ENCODE measurements at places on chromosomes 11 and 22.

DNA sequence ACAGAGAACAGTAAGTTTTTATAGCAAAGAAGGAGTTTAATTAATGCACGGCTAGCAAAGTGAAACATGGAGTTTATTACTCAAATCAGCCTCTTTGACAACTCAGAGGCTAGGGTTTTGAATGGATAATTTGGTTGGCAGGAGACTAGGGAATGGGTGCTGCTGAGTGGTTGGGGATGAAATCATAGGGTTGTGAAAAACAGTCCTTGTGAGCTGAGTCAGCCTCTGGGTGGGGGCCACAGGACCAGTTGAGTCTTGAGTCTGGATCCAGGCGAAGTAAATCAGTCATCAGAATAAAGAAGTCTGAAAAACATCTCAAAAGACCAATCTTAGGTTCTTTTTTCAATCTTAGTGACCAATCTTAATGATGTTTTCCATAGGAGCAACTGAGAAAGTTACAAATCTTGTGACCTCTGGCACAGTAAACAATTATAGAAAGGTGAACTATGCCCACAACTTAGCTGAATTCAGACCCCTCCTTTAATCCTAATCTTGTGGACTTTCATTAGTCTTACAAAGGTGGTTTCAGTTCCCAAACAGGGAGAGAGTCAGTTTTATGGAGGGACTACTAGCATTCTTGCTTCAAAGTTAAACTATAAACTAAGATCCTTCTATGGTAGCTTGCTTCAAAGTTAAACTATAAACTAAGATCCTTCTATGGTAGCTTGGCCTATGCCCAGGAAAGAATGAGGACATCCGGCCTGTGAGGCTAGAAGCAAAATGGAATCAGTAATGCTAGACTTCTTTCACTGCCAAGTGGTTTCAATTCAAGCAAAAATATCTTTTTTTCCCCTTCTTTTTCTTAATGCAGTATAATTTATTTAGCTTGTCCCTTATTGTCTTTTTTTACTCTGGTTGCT is 84.5 kb downstream of the AASDHPPT start:
- no peak for DNase-seq

DNA sequence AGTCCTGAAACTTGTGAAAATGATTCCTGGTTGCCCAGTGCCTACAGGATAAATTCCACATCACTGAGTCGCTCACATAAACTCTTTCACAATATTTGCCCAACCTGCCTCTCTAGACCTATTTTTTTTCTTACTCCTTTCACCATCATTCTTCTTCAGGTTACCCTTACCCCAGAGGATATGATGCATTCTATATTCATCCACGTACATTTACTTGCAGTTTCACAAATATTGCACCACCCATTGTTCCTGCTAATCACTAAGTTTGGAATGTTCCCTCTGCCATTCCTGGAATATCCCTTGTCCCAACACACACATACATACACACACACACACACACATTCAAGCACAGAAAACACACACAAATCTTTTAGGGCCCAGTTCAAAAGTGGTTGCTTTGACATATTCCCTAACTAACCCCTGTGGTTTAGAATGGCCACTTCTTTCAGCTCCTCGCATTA is 379.5 kb downstream of the ETS1 start:
- DNase-seq: peak; percentile 94

GRCh38 chr11:115504276-115505158 is at the start of gene CADM1:
CADM1 (minus strand) TSS chr11:115504415.
- peak; percentile 66 for DNase-seq

DNA sequence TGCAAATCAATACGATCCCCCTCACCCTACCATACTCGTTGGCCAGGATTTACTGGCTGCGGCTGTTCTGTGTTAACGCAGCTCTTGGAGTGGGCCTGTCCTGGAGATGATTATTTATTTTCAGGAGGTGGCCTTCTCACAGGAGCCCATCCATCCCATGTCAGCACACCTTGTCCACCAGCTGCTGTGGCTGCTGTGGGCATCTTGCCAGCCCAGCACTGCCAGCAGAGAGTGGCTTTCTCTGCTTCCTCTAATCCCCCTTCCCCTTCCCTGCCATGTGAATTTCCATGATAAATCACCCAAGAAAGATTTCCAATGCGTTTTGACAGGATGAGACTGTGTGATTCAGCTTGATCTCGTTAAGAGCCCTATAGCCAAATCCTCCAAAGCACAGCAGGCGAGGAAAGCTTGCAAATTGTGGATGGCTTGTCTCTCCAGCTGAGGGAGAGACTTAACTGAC is 309.1 kb upstream of the C11orf87 start:
- no peak for DNase-seq

- DNase-seq: no peak
These were observed 87.9 kb upstream of the SORL1-AS1 start for GRCh38 chr11:121540627-121541026.

DNA sequence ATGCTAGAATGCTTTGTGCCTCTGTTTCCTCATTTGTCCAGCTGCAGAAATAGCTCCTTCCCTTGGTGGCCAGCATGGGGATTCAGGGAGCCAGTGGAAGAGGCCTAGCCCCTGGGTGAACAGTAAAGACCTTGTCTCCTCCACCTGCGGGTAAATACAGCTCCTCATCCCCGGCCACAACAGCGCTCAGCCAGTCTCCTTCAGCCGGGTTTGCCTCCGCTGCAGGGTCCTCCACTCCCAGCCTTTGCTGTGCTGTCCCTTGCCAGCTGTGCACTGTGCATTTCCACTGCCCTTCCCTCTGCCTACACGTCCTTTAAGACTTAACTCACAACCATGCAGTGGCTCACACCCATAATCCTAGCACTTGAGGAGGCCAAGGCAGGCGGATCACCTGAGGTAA is 1.5 kb upstream of the CDC42EP1 start:
- no peak for DNase-seq

- no peak for DNase-seq
These were observed 28.0 kb downstream of the TPST2 start for GRCh38 chr22:26561756-26562417.

GRCh38 chr22:41532908-41533825 is 11.1 kb downstream of the POLR3H start:
- DNase-seq: no peak

- no peak for DNase-seq
These were observed 12.6 kb upstream of the CHKA start for GRCh38 chr11:68133761-68134160.

DNA sequence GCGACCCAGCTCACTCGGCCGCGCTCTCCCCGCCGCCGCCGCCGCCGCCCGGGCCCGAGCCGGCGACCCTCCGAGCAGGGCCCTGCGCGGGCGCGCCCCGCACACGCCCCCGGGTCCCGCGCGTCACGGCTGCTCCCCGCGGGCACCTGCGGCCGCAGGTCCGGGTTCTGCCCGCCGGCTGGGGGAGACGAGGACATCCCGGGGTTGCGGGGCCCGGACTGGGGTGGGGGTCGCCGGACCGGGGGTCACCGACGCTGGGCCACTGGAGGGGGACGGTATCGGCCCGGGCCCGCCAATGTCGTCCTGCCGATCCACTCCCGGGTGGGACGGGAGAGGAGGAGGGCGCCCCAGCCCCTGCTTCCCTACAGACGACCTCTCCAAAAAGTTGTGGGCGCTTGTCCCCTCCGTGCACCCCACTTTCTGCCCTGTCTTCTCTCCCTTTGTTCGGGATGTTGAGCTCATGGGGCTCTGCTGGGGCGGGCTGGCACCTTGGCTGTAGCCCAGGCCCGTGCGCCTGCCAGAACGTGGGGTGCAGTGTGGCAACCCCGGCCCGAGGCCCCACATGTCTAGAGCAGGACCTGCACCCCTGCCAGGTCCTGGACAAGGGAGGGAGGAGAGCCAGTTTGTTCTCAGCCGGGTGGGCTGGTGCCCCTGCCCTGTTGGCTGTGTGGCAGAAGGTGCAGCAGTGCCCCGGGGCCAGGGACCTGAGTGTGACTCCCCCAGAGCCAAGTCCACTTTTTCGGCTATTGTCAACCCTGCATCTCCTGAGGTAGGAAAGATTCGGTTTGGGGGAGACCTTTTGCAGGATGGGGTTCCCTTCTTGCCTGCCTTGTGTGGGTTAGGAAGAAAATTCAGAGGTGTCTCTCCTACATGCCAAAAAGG is 40.2 kb upstream of the CELSR1 start:
- DNase-seq: no peak

All from AG09309 (cell line).